NCI-H1417 treated with DMSO at 0.1 percent for 48 hours (cell line): ENCODE measurements at places on chromosomes 3 and 15.

GRCh38 chr15:62449638-62450037, 284.6 kb upstream of the C2CD4B start:
- no peak for DNase-seq

GRCh38 chr3:172137287-172138192, 98.2 kb downstream of the FNDC3B start:
- DNase-seq: no peak

- no peak for DNase-seq
Observed at GRCh38 chr3:49601358-49602048, 47.2 kb downstream of the BSN start.

GRCh38 chr15:61367953-61368352, 138.9 kb upstream of the RORA start:
- DNase-seq: no peak

DNA sequence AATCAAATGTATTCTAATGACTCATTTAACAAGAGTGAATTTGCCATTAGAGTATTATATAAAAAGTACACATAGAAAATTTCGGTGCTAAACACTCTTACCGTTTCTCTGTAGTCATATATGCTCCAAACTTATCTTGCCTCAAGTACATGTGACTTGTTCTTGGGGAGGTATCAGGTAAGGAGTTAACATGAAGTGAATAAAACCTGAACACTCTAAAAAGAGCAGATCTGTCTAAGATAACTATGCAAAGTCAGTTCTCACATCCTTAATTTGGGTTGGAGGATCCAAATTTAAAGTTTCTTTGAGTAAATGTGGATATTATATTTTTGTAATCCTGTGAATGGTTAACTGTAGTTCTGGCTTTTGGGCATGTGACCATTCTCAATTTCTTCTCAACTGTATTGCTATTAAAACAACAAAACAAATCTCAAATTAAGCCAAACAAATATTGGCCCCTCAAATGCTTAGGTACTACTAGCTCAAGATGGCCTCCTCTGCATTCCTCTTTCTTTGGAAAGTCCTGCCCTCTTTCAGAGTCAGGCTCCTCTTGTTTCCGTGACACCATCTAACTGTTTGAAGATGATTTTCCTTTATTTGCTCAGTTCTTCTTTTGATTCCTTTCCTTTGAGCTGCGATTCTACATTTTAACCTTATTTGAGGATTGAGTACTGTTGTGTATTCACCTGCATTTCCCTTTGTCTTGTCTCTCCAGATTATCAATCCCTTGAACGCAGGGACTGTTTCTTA, 4.2 kb downstream of the EDEM1 start:
- DNase-seq: no peak

GRCh38 chr3:42123012-42123581, 31.9 kb downstream of the TRAK1 start:
- no peak for DNase-seq

DNA sequence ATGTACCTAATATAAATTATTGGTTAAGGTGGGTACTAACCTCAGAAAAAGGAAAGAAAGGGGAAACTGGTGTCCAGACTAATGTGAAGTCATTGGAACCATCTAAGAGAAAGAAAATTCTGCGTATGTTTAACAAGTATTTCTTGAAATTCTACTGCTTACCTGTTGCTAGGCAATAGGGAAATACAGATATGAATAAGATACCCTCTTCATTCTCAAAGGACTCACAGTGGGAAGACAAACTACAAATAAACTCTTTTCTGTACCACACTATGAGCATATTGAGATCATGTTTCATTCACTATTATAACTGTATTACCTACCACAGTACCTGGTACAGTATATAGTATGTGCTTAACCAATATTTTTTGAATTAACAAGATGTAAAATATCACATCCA, 140.5 kb upstream of the MLF1 start:
- no peak for DNase-seq

- DNase-seq: no peak
Observed at GRCh38 chr3:188911026-188911850, 260.5 kb upstream of the TPRG1 start.

- DNase-seq: no peak
Observed at GRCh38 chr15:73341886-73342600, 26.7 kb downstream of the HCN4 start.

- no peak for DNase-seq
Observed at GRCh38 chr3:53495520-53496391, 1.3 kb downstream of the CACNA1D start.

DNA sequence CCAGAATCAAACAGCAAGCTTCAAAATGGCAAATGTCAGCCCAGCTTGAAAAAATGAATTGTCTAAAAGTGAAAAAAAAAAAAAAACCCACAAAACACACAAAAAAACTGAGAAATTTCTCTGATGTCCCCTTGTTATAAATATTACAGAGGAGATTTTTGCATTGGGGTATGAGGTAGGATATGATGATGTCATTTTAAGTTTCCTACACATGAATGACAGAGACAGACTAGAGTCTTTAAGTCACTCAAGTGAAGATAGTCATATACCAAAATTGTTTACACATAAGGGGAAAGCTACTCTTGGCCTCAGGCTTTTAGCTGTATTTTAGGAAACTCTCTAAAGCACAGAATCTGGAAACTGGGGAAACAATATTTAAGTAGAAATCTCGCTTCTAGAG, 32.9 kb downstream of the TIMP4 start:
- no peak for DNase-seq

- no peak for DNase-seq
Observed at GRCh38 chr3:12231431-12231830, 57.4 kb upstream of the PPARG start.
